ENCODE measurements at places on chromosomes 2 and 18.
A peak's percentile ranks its signal among the peaks of the same experiment; 100 is the strongest.

- no peak for DNase-seq
Measured at GRCh38 chr2:208415897-208416296, 9.3 kb downstream of the PTH2R start.

GRCh38 chr18:7830468-7830867 is 263.4 kb downstream of the PTPRM start:
- DNase-seq = peak; percentile 22

- DNase-seq = no peak
Measured at GRCh38 chr2:109402980-109403840, 210.6 kb downstream of the SEPTIN10 start.

DNA sequence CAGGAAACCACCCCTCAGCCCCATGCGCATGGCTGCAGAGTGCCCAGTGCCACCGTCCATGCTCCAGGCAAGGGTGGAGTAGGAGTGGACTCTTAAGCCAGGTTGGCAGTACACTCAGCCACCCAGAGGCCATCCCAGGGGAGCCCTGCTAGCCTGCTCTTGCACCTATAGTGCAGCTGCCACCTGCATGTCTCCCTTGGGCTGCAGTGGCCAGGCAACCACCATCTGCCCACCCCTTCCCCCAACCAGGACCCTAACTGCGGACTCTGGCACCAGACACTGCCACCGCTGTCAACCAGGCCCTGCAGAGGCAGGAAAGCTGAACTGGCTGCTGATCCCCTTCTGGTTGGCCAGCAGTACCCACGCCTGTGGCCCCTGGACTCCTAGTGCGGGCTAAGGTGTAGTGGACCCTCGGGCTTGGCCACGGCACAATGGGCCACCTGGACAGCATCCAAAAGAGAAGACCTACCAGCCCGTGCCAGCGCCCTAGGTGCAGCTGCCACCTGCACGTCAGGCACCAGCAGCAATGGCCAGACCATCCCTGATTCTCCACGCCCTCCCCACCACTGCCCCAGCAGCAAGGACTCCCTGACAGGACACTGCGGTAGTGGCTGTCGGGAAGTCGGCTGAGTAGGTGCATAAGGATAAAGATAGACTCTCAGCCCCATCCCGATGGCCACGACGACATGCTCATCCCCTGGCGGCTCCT is 72.8 kb downstream of the RPIA start:
- no peak for DNase-seq

GRCh38 chr2:138867341-138867740 is 87.2 kb upstream of the NXPH2 start:
- no peak for DNase-seq

- DNase-seq = no peak
Measured at GRCh38 chr2:79975791-79976565, 328.6 kb downstream of the LRRTM1 start.

GRCh38 chr2:218891275-218892135 is 10.9 kb downstream of the WNT10A start:
- DNase-seq = no peak

DNA sequence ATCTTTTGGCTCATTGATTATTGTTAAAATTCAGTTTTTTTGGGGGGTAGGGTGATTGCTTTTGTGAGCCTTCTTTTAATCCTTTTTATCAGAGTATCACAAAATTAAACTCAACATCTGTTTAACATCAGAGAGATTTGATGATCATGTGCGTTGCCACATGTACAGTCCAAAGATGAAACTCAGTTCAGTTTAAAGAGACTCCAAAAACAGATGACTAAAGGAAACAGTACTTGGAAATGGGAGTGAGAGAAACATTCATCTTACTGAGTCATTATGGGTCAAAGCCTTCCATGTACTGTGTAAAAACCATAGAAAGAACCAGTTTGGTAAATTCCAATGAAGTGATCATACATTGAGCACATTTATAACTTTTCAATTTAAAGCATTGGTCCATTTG is 53.0 kb downstream of the LYPD6 start:
- DNase-seq = no peak

DNA sequence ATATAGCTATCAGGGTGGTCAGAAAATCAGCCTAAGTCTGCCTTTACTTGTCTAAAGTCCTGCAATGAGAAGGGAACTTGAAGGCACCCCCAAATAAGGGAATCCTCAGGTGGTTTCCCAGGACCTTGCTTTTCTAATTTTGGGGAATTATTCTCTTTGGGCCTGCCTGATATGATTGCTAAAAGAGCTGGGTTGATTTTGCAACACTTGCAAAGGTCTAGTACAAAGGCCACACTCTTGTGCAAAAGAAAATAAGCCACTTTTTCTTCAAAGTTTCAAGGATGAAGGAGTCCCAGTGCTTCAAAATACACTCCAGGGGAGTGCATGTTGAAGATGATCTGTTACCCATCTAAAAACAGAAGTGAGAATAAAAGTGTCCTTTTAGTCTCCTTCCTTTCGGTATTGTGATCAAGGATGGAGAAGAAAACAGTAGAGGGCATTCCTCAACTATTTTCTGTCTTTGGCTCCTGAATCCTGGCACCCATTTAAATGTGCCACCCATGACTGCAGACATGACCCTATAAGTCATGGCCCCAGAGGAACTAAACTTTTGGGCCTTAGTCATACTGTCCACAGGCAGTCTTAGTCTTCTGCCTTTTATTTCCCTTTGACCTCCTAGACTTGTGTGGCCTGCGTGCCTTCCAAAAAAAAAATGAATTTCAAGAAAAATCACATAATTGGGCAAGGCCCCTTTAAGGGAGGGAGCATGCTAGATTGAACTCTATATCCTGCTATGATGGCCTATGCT is 5.1 kb downstream of the SULT1C3 start:
- no peak for DNase-seq

DNA sequence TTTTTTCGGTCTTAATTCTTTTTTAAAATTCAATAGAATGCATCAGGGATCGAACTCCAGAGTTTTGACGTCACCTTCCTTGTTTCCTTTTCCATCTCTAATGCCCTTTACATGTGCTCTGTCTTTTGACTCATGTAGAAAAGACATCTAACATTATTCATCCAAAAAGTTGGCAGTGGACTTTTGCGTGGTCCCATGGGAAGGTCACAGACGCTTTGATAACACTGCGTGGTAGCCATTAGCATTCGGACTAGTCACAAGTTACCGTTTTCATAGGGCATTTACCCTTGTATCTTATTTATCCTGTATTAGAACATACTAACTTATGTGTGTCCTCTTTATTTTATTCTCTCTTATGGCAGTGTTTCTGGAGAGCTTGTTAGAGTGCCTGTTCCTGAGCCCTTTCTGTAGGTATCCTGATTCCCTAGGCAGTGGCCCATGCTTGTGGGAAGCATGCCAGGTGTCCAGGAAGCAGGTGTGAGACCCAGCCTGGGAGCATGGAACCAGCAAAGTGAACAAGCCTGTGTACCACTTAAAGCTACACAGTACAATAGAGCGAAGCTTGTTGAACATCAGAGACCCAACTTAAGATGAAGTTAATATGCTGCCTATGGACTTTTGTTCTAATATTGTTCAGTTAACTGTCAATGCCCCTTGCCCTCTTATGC is 73.6 kb upstream of the RBM44 start:
- DNase-seq = peak; percentile 89

GRCh38 chr2:48178611-48179010 is 272.3 kb upstream of the FBXO11 start:
- no peak for DNase-seq

DNA sequence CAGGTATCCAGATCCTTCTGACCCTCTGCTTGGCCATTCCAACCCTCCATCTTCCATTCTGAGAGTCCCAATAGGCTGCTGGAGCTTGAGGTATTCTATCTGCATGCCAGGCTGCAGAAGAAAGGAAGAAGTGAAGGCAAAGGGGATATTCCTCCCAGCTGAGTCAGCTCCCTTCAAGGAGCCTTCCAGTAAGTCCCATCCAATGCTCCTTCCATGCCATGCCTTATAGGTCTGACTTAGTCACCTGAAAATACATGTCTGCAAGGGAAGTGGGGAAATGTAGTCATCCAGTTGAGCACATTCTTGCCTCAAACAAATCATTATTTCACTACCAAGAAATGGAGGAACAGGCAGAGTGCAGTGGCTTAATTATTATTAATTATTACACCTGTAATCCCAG is 464.6 kb downstream of the CNTNAP5 start:
- no peak for DNase-seq

- DNase-seq = no peak
Measured at GRCh38 chr2:219285894-219286425, 6.8 kb downstream of the DNAJB2 start.

- DNase-seq = no peak
Measured at GRCh38 chr2:173972636-173973035, 7.5 kb upstream of the SP3 start.

- no peak for DNase-seq
Measured at GRCh38 chr18:76991021-76991688, 141.4 kb downstream of the MBP start.

GRCh38 chr2:175805442-175806124 is 196.5 kb downstream of the LNPK start:
- peak; percentile 51 for DNase-seq

DNA sequence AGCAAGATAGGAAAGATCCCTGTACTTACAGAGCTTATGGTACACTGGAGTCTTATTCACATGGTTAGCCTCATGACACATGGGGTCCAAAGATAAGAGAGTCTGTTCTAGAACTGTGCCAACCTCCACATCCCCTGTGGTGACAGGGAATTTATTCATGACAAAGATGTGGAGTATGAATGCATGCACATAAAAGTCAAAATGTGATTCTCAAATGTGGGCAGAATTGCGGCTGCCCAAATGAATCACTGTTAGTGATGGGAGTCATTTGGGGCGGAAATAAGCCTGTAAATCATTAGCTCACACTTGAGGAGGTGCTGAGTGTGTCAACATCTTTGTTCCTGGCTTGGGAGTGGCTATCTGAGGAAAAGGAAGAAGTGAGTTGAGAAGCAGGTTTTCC is 560.6 kb downstream of the SLC4A3 start:
- no peak for DNase-seq

GRCh38 chr2:86577817-86578456 is 14.7 kb upstream of the CHMP3 start:
- DNase-seq = no peak

- no peak for DNase-seq
Measured at GRCh38 chr18:22828171-22828570, 105.0 kb upstream of the RBBP8 start.

DNA sequence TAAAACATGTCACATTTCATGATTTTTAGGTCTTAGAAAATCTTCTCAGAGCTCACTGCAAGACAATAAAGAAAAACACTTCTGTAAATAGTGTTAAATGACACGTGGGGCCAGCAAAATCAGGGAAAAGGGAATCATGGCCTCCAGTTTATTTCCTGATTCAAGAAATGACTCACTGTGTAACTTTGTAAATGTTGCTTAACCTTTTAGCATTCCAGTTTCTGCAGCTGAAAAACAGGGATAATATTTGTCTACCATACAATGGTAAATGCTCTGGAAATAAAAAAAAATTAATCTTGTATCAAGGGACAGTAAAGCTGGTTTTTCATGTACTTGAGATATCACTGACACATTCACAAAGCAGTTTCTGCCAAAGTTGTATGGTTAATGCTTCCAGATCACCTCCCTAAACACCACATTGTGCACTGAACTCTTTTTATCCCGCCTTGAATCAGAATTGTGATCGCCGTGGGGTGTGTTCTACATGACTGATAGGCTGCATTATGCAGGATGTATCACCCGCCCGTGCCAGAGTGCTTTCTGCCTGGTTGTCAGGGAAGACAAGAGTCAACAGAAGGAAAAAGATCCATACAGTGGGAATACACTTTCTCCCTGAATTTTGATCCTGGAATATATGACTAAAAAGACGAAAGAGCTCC is 238.8 kb downstream of the IKZF2 start:
- DNase-seq = peak; percentile 53

DNA sequence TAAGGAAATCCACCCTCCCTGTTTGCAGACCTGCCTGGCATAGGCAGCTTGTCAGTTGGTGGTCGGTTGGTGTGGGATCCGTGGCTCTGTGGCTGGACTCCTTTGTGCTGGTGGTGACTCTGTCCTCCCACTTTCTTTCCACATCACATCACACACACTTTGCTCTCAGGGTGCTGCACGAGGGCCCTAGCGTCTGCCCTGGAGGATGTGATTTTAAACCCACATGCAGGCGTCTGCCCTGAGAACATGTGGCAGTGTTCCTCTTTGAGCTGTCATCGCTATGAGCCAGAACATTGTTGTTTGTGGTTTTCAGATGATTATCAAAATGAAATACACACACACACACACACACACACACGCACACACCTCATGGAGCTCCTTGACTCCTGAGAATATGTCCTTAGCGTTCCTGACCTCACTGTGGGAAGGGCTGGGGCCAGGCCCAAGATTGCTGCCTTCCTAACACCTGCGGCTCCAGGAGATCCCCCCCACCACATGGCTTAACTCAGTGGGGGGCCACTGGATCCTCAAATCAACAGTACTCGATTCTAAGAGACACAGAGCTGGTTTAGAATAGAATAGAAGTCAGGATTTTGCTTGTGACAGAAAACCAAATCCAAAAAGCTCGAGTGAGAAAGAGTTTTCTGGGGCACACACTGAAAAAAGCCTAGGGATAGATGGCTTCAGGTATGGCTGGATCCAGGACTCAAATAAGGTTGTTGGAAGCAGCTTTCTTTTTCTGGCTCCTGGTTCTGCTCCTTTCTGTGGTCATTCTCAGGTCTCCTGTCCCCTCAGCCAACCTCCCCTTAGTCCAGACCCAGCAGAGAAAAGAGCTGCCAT is 54.8 kb downstream of the RTP5 start:
- DNase-seq = no peak

DNA sequence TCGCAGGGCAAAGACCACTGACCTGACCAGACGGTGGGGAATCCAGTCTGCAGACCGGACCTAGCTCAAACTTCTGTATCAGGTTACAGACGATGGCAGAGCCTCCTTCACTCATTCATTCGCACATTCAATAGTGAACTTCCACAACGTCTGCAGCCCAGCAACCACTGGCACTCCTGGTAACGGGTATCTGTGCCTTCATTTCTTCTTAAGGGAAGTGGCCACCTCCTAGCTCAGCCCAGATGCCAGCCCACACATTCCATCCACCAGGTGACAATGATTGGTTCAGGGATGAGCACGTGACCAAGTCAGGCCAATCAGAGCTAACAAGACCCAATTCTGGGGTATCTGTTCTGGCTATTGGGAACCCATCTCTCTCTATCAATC is 15.9 kb upstream of the ARMC9 start:
- DNase-seq = no peak

DNA sequence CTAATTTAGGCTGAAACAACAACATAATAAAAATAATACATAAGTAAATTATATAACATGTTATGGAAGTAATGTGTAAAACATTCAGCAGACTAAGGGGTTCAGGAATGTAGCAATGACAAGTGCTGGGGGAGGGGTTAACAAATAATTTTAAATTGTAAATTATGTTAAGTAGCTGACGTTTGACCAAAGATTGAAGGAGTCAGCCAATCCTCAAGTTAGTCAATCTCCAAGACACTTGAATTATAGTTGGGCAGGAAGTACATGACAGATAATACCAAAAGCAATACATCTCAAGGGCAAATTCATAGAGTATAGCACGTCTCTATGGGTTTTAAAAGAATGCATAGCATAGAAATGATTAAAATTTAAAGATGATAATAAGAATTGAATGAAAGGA is 89.1 kb downstream of the KCNH7 start:
- DNase-seq = no peak

DNA sequence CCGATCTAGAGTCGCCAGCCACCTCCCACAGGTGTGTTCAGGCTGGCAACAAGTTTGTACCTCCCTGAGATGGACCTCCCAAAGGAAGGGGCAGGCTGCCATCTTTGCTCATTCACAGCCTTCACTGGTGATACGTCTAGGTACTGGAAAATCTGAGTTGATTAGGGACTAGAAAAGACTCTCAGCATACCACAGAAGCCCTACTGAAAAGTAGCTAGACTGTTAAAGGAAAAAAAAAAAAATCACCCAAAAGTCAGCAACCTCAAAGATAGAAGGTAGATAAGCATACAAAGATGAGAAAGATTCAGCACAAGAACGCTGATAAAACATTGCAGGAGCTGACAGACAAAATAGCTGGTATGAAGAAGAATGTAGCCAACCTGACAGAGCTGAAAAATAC is 128.6 kb upstream of the WDR75 start:
- no peak for DNase-seq
